ENCODE measurements at places on chromosomes 3 and 15.
A peak's percentile ranks its signal among the peaks of the same experiment; 100 is the strongest.

DNA sequence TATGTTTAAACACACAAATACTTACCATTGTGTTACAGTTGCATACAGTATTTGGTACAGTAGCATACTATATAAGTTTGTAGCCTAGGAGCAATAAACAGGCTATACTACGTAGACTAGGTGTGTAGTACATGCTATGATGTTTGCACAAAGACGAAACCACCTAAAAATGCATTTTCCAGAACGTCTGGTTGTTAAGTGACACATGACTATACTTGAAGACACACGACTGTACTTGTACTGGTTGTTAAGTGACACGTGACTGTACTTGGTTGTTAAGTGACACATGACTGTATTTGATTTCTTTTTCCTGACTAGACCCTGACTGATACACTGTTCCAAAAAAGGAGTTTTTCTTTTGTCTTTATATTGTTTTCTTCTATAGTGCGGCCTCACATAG is 34.1 kb downstream of the RAB8B start:
- DNase-seq, result no peak

- peak; percentile 15 for DNase-seq
Measured at GRCh38 chr3:47678446-47679338, 100.0 kb upstream of the CSPG5 start.

GRCh38 chr15:33047077-33047476 is 147.4 kb downstream of the FMN1 start:
- DNase-seq, result no peak

DNA sequence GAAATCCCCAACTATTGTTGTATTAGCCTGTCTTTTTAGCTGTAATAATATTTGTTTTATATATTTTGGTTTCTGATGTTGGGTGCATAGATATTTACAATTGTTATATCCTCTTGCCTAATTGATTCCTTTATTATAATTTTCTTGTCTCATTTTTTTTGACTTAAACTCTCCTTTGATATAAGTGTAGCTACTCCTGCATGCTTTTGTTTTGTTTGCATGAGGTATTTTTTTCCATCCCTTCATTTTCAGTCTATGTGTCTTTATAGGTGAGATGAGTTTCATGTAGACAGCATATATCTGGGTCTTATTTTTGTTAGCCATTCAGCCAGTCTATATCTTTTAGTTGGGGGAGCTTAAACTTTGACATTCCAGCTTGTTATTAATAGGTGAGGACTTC is 37.4 kb downstream of the FAIM start:
- DNase-seq, result no peak

DNA sequence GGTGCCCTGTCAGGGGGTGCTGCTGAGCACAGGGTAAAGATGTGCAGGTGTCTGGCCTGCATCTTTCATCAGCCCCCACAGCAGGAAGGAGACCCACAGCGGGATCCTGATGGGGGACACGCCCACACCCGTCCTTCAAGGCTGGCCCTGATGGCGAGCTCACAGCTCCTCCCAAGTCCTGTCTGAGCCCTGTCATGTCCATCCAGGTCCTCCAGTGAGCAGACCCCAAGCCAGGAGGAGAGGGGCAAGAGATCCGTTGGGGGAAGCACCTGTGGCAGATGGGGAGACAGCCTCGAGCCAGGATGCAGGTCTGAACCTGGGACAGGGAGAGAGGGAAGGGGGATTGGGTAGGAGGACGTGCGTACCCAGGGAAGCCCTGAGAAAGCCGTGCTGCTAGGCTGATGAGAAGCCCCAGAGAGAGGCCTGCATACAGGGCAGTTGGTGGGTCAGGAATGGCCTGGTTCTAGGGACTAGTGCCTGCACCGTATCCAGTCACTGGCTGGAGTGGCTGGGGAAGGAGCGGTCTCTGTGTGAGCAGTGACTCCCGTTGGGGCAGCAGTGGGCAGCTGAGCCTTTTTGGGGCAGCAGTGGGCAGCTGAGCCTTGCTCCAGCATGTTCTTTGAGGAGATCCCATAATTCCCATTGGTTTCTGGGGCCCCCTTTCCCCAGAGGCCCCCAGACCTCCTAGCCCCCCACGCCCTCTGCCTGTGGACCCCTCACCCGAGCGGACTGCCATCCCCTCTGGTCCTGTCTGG is 133.3 kb upstream of the MEF2A start:
- DNase-seq, result no peak

DNA sequence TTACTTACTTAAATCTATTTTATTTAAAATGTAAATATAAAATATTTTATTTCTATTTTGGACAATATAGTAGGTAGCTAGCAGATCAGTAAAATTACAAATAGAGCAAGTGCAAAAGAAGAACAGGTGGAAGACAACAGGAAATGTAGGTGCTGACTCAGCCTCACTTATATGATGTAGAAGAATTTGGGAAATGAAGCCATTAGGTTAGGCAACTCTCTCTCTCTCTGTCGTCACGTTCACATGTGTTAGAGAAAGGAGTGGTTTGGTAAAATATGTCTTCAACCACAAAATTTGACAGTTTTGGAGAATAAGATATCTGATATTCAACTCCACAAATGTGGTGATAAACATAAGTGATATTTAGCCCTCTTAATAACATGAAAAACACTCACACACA is 532.5 kb upstream of the KCNMB2 start:
- DNase-seq, result no peak

DNA sequence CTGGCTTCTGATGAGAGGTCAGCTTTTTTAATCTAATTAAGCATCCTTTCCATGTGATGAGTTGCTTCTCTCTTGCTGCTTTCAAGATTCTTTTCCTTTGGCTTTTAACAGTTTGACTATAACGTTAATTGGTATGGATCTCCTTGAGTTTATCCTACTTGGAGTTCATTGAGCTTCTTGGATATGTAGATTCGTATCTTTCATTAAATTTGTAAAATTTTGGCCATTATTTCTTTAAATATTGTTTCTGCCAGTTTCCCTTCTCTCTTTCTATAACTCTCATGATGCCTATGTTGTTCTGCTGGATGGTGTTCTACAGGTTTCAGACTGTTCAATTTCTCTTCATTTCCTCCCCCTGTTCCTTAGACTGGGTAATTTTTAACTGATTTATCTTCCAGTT is 21.0 kb upstream of the MTMR10 start:
- DNase-seq, result no peak

DNA sequence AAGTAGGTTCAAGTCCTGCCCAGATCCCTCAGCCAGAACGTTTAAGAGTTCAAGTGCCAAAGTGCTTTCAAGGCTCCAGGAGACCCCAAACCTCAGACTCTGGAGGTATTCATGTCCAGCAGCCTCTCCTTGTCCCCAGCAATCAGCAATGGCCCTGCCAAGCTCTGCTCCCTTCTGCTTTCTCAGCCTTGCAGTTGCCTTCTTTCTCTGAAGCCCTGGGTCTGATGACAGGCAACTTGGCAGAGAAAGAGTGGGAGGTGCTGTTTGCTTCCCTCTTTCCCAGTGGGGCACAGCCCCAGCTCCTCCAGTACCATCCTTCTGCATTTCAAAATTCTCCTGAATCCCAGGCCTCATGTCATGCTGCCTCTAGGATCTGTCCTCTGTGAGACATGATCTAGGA is 40.2 kb downstream of the ATP2B2 start:
- DNase-seq, result peak; percentile 40

DNA sequence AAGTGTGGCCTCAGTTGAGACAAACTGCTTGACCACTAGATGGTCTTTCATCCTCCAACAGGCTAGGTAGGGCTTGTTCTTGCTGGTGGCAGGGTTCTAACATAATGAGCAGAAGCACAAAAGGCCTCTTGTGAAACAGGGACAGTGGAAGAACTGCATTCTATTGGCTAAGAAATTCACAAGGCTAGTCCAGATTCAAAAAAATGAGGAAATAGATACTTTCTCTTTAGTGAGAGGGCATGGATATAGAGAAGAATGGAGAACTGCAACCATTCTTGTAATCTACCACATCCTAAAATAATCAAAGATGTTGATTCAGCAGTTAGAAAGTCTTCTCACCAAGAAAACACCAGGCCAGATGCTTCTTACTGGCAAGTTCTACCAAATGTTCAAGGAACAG is 143.7 kb upstream of the LRIG1 start:
- no peak for DNase-seq

DNA sequence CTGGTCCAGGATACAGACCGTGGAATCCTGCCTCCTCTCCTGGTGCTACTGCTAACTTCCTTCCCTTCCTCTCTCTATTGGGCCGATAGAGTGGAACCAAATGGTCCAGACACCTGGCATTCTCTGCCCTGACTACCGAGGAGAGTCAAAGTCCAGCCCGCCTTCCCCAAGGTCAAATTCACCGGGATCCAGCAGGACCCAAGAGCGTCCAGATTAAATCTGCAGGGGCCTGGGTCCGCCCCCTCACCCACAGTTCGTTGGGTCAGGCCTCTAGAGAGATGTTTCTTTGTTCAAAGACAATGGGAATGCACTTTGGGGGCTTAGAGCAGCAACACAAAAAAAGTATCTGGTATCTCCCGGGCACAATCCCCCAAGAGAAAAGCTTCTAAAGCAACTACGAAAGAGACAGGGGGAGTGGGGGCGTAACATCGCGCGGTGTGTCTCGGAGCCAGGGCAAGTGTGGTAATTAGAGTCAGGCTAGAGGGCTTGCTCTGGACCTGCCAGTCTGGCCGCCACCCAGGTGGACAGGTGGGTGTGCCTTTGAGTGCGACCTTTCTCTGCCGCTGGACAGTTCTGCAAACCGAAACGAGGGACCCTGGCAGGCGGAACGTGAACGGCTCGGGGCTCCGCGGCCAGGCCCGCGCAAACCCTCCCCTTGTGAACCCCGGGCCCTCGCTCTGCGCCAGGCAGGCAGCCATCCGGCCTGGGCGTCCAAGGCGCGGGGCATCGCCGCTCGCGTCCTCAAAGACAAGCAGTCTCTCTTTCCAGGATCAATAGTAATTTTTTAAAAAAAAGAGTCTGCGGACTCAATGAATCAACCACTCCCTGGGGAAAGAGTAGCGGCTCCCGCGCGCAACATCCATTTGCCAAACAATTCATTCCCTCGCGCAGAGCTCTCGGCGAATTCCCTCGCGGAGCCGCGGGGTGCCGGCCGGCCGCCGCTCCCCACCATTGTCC is 806 bp downstream of the KLHL25 start:
- DNase-seq, result no peak

DNA sequence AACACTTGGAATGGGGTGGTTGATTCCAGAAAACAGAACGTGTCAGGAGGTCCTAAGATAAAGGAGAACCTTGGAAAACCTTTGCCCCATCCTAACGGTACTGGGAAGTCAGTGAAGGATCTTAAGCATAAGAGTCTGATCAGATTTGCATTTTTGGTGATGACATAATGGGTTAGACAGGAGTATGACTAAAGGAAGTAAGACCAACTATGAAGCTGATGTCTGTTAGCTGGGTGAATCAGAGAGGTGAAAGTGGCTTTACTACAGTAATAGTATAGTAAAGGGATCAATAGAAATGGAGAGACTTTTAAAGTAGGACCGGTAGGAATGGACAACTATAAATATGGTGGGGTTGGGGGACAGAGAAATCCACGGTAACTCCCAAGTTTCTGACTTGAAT is 12.6 kb downstream of the GTF2A2 start:
- no peak for DNase-seq

DNA sequence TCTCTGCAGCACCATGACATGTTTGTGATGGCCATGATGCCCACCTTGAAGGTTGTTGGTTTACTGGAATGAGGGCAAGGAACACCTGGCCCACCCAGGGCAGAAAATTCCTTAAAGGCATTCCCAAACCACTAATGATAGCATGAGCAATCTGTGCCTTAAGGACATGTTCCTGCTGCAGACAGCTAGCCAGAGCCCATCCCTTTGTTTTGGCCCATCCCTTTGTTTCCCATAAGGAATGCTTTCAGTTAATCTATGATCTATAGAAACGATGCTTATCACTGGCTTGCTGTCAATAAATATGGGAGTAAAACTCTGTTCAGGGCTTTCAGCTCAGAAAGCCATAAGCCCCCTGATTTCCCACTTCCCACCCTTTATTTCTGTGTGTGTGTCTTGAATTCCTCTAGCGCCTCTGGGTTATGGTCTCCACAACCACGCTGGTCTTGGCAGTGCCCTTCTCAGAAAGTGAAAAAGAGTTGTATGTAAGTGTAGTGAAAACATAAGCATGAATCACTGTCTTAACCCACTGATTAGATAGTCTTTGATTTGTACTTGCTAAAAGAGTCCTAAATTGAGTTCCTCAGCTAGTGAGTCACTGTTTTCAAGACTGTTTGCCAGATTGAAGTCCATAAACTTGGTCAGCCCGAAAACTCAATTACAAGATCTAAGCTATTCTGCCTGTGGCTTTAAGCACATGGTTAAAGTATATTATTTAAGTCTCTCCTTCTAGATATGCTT is 19.0 kb upstream of the CCR2 start:
- no peak for DNase-seq

- DNase-seq, result no peak
Measured at GRCh38 chr15:75225951-75226732, 24.5 kb downstream of the C15orf39 start.

All from spinal cord (tissue), 10 donors.